Stimulated activated naive CD8-positive, alpha-beta T cell treated with anti-CD3 and anti-CD28 coated beads, Interleukin-15, Interleukin-2, amounts not matched to agents 100 U/mL and 50 U/mL, for 24 hours (primary cell): ENCODE measurements at places on chromosomes 5 and 9.

DNA sequence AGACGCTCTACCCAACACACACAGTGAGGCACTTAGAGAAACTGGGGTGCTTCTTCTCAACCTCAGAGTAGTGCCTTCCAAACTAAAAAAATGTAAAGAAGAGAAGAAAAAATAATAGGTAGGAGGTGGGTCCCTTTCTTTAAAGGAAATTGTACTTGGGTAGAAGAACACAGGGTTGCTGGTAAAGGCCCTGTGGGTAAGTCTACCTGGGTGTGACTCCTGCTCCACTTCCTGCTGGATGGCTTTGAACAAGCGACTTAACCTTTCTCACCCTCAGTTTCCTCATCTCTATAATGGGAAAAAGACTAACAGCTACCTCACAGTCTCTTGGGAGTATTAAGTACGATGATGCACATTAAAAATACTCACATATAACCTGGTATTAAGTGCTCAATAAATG lies 32.1 kb upstream of the GLRA1 start:
- DNase-seq: no peak

DNA sequence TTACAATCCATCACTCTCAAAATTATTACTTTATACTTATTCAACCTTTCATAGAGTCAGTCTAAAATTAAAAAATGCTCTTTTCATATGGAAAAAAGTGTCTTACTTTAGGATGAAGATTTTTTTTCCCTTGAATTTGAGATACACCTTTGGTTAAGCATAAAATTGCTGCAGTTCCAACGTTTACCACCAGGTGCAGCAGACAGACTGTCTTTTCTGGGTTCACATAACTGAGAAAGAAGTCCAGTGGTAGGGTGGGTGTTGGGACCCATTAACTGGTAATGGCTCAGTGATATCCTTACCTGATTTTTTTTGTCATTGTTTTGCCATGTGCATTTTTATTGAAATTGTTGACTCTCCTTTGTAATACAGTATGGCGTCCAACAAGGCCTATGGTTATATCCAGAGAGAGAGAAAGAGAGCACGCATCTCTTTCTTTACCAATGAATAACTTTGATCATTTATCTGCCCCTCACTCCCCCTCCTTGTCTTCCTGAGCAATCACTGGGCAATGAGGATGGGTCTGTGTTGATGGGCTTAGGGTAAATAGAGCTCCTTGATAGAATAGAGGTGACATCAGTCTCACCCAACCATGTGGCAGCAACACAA lies 98.4 kb downstream of the FBXL7 start:
- DNase-seq: peak; percentile 5

GRCh38 chr5:18403941-18404438 lies 769.7 kb downstream of the TAF11L14 start:
- DNase-seq: no peak

DNA sequence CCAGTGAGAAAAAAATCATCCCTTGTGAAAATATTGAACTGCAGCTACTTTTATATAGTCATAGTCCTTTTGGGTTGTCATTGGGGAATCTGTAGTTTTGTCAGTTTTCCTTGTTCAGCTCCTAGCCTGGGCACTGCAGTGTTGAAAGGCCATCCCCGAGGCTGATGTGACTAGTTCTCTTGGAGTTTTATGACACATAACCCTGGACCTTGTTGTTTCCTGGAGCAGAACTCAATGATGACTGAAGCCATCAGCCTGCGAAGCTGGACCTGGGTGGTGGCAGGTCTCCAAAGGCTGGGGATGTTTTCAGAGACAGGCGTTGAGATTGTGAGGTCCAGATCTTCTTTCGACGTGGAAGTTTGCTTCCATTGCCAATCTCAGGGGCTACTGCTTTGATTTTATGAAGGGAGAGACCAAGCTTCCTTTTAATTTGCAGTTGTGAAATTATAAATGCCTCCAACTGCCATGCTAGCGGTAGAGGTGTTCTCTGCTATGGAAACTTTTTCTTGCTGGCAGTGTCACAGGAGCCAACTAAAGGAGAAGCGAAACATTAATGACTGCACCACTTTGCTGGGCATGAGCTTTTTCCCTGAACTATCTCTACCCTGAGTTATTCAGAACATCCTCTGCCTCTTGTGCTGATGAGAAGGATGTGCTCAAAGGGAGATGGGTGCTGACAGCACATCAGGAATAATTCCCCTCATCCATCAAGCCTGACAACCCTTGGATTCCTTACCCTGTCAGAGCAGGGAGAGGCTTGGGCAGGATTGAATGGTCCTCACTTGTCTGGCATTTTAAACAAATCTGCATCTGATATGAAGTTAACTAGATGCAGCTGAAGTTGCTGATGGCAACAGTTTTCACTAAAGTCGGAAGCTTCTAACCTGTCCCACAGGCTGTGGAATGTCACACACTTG lies 209.6 kb downstream of the MAST4 start:
- no peak for DNase-seq

- no peak for DNase-seq
Observed at GRCh38 chr5:112154940-112155686, 264.0 kb downstream of the EPB41L4A start.

DNA sequence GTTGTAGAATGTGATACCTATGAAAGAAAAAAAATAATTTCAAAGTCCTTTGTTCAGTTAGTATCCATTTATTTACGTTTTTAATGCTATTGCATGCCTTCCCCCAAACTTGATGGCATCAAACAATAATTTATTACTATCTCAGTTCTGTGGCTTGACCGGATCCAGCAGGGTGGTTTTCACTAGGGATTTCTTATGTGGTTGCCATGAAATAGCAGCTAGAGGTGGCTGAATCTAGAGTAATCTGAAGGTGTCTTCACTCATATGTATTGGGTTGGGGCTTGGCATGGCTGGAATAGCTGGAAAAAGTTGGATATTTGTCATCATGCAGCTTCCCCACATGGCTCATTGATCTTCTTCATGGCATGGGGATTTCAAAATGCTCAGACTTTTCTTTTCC lies 619.3 kb upstream of the ZNF608 start:
- DNase-seq: no peak

GRCh38 chr5:124745928-124746915 lies at the start of gene ZNF608:
Gene ZNF608 (minus strand): TSS chr5:124746639. CDS start chr5:124744989, 1,650 bp downstream.
- DNase-seq: no peak

GRCh38 chr5:38434966-38435705 lies 121.3 kb downstream of the LIFR start:
- no peak for DNase-seq

GRCh38 chr5:34957857-34958690 lies 28.7 kb downstream of the DNAJC21 start:
- DNase-seq: no peak

GRCh38 chr5:133289686-133290367 lies 238.0 kb downstream of the HSPA4 start:
- DNase-seq: no peak

DNA sequence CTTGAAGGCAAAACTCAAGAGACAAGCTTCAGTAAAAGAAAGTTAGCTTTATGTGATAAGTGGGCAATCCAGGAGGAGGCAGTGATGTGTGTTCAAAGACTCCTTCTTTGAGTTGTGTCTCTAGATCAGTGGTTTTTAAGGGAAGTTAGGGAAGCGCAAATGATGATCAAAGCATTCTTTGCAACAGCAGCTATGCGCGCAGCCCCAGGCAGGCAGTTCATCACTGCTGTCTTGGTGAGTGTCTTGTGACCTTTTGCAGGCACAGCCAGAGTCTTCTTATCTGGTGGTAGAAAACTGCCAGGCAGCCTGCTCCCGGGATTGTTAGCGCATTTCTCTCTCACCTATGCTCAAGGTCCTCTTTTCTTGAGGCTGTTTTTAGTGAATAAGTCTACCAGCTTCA lies 40.3 kb upstream of the CLK4 start:
- no peak for DNase-seq

GRCh38 chr9:22030101-22030598 lies 21.0 kb upstream of the CDKN2B start:
- no peak for DNase-seq

GRCh38 chr5:109411627-109412026 lies 1.9 kb upstream of the PJA2 start:
- no peak for DNase-seq

DNA sequence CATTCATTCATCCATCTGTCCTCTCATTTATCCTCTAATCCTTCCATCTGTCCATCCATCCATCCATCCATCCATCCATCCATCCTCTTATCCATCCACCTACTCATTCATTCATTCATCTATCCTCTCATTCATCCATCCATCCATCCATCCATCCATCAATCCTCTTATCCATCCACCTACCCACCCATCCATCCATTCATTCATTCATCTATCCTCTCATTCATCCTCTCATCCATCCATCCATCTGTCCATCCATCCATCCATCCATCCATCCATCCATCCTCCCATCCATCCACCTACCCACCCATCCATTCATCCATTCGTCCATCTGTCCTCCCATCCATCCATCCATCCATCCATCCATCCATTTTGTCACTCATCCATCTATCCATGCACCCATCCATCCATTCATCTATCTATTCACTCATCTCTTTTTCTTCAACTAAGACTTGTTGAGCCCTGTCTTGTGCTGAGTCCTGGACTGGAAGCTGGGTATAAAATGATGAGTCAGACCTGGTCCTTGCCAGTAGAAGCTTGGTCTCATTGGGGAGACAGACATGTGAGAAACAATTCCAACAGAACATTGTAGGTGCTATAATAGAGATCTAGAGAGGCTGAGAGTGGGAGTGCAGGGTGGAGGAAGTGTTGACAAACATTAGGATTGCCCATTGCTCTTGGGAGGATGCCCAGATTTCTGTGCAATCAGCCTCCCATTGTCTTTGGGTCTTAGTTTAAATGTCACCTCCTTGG lies 55.0 kb upstream of the IER5L start:
- DNase-seq: no peak
